Stimulated activated CD8-positive, alpha-beta memory T cell treated with anti-CD3 and anti-CD28 coated beads, Interleukin-4, amount 100 ng/mL, for 1 hour (primary cell): ENCODE measurements at places on chromosomes 6 and 20.

DNA sequence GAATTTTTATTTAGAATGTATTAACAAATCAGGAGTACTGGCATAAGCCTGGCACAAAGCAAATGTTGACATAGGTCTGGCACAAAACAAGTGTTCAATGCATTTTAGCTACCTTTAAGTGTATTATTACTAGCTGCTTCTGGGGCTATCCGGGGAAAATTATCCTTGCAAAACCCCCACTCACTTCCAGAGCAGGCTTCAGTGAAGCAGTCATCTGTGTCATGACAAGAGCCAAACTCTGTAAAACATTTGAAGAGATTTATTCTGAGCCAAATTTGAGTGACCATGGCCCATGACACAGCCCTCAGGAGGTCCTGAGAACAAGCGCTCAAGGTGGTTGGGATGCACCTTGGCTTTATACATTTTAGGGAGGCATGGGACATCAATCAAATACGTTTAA, 6.4 kb upstream of the TRIM38 start:
- DNase-seq, result no peak

GRCh38 chr6:30824698-30825097, 59.6 kb upstream of the DDR1 start:
- no peak for DNase-seq

DNA sequence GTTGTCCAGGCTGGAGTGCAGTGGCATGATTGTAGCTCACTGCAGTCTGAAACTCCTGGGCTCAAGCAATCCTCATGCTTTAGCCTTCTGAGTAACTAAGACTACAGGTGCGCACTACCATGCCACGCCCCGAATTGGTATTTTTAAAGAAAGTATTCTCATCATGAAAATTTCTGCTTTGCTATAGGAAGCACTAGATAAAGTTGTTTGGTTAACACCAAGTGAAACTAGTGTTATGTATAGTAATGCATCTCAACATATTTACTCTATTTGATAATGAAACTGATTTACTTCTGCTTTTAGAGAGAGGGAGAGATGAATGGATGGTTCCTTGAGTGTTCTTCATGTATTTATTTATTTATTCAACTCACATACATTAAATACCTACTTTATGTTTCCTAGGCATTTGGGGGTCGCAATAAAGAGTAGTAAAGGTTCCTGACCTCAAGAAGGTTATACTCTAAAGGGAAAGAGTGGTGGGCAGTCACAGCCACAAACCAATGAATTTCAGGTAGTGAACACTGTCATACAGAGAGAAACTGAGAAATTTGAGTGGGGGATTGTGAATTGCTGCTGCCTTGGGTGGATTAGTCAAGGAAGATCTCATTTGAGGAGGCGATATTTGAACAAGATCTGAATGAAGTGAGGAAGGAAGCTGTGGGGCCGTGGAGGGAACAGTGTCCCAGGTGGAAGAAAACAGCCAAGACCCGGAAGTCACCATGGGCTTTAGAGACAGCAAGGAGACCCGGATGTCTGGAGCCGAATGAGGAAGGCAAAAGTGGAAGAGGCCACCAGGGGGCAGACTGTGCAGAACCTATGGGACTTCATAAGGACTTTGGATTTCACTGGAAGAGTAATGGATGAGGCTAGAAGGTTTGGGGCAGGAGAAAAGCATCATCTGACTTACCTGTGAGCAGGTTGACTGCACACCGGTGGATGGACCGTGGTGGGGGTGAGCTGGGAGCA, 185.6 kb downstream of the TSHZ2 start:
- no peak for DNase-seq

DNA sequence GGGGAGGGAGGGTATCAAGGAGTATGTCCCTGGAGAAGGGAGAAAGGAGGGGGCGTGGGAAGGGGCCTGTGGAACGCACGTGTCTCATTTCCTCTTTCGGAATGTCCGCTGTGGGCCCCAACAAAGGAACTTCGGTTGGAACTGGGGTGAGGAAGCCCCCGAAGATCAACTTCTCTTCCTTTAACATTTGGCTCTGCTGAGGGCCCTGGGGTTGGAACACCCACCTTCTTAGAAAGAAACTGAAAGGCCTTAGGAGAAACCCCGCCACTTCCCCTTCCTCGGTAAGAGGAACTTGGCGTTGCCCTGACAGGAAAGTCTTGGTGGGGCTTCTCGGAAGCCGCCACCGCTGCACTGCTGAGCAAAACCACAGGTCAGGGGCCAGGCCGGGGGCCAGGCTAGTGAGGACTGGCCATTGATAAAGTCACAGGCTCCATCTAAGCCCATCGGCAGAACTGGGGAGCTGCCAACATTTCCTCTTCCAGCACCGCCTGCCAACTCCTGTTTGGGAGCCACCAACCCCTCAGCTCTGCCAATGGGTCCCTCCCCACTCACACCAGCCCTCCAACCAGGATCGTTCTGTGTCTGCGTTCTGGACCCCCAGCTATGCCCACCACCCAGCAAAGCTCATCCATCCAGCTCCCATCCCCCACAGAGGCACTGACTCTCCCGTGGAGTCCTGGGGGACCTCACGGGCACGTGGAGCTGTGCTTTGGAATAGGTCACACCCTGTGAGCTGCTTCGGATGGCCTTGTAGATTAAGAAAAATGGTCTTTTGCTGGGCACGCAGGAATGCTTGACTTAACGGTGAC, 44.8 kb downstream of the FGD2 start:
- DNase-seq, result peak; percentile 22

GRCh38 chr20:33566781-33567603, 77.1 kb downstream of the CBFA2T2 start:
- no peak for DNase-seq

DNA sequence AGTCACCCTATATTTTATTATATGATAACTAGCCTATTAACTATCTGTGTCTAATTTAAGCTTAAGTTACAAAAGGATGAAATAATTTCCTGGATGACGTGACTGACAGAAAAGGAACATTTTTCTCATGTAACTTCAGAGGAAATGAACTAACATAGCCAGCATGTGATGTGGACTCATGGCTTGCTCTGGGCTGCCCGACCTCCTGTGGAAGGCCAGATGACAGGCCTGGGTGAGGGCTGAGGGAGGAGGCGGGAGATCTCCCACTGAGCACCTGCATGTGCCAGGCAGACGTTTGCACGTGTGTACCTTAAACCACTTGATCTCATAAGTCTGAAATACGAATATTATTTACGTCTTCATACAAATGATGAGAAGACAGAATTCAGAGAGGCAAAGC, 321.1 kb downstream of the SYNE1 start:
- no peak for DNase-seq

DNA sequence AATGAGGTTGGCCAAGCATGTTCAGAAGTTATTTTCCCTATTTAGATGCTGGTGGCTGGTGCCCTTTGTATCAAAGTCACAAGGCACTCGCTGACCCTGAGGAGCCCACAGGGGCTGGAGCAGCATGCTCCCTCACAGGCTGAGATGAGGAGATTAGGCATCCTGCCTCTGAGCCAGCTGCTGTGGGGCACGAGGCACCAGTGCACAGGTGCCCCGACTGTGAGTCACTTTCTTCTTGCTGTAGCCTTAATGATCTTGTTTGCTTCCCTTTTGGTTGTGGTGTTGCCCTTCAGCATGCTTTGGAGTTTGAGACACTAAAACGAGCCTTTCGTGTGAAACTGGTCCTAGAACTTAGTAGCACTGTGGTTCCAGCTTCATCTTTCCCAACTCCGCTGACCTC, 4.3 kb downstream of the PSMG4 start:
- no peak for DNase-seq

GRCh38 chr6:37547564-37548061, 47.9 kb upstream of the CCDC167 start:
- no peak for DNase-seq

DNA sequence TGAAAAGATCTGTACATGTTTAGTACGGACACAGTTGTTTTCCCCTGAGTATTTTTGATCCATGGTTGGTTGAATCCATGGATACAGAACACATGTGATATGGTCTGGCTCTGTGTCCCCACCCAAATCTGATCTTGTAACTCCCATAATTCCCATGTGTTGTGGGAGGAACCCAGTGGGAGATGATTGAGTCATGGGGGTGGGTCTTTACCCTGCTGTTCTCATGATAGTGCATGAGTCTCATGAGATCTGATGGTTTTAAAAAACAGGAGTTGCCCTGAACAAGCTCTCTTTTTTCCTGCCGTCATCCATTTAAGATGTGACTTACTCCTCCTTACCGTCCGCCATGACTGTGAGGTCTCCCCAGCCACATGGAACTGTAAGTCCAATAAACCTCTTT, 139.2 kb downstream of the CDKAL1 start:
- DNase-seq, result no peak

GRCh38 chr6:43339168-43339567, 30.3 kb downstream of the ZNF318 start:
- DNase-seq, result no peak

DNA sequence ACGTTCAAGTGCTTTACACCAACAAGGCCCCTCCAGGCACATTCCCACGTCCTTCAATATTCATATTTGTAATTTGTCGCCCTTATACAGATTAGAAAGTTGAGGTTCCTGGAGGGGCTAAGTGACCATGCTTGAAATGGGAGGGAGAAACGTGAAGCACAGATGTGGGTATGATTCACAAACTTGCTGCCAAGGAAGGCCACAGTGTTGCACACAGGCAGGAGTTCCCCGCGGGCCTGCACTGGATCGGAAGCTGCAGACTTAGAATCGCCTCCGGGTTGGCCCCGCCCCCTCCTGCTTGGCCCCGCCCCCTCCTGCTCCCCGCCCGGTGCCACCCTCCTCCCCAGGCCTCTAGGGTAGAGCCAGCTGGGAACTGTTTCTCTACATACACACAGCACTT, 58.2 kb upstream of the QKI start:
- DNase-seq, result no peak

GRCh38 chr6:43746613-43747102, 23.4 kb upstream of the VEGFA start:
- DNase-seq, result no peak

- no peak for DNase-seq
Measured at GRCh38 chr6:155185544-155185943, 78.3 kb upstream of the CLDN20 start.

DNA sequence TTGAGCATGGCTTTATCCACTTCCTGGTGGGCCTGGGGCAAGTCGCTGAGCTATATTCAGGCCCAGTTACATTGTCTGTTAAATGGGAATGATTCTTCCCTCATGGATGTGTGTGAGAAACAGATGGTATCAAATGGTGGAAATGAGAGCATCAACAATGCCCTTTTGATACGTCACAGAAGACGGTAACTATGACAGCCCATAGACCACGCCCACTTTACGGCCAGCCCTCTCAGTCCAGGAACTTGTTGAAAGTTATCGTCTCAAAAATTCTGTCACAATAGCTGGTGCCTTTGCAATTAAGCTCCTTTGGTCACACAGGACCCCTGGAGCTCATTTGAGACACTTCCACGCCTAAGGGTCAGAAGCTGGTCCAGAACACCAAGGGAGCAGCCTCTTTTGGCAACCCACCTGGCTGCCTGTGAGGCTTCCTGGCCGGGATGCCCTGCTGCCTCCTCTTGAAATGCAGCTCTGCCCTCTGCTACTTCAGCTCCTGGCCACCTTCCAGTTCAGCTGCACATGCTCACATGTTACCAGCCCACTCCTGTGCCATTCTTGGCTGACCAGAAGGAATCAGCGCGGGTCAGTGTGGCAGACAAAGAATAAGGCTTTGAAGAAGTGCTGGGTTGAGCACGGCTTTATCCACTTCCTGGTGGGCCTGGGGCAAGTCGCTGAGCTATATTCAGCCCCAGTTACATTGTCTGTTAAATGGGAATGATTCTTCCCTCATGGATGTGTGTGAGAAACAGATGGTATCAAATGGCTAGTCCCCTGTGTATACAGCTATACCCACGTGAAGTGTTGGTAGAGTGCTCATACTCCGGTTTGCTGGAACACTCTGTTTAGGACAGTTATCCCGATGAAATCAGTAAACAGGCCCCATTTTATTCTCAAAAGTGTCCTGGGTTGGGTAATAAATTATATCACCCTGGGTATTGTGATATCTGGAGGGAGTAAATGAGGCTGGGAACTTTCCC, 199.2 kb upstream of the SUPT3H start:
- no peak for DNase-seq

DNA sequence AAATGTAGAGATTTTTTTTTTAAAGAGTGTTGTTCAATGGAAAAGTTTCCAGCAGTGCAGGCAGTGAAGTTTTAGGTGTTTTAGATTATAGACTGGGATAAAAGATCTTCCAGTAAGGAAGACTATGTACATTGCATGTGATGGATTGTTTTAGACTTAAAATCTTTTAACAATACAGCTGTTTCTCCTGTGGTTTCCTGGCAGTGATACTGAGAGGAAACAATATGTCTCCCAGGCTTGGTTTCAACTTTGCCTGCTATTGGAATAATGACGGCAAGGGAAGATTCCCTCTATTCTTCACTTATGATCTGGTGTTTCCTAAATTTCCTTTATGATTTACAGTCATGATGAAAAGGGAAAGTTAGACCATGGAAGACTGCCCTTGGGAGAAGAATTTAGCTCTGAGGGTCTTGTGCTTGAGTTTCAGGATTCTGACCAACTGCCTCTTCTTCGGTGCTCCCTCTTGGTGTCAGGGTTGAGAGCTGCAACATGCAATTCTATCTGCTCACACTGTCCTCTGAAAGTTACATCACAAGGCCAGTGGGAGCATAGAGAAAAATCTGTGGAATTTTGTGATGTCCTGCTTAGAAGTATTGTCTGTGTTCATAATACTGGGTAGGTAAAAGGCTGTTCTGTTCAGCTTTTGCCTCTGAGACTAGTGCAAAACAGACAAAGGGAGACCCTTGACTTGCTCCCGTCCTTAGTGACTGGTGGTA, 262.8 kb upstream of the MAN1A1 start:
- no peak for DNase-seq

DNA sequence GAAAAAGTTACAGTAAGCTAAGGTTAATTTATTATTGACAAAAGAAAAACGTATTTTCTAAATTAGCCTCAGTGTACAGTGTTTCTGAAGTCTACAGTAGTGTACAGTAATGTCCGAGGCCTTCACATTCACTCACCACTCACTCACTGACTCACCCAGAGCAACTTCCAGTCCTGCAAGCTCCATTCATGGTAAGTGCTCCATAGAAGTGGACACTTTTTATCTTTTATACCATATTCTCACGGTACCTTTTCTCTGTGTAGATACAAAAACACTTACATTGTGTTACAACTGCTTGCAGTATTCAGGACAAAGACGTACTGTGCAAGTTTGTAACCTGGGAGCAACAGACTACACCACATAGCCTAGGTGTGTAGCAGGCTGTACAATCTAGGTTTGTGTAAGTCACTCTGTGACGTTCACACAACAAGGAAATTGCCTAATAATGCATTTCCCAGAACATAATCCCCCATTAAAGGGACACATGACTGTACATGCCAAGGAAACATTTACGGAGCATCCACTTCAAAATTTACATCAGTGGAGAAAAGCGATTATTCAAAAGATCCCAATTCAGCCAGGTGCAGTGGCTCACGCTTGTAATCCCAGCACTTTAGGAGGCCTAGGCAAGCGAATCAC, 133.4 kb downstream of the BANF2 start:
- no peak for DNase-seq

DNA sequence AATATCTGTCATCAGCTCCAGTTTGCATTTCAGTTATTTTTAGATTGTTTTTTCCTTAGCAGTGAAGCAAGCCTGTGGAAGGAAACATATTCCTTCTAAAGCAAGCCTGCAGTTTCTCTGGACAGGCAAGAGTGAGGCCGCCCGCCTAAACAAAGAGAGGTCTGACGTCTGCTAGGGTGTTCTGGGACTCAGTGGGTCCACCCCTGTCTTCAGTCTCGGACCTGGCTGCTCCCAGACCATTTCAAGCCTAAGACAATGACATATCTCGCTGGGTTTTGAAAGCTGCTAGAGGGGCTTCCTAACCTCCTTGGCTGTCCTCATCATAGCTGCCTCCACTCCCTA, 36.8 kb upstream of the RNF24 start:
- no peak for DNase-seq

- no peak for DNase-seq
Measured at GRCh38 chr20:62952373-62952967, at the start of gene SLC17A9. SLC17A9 (plus strand) TSS chr20:62952709; CDS start chr20:62952831, 122 bp downstream.
